NCI-H1092 treated with DMSO at 0.1 percent for 48 hours (cell line): ENCODE measurements at places on chromosomes 16 and 17.

DNA sequence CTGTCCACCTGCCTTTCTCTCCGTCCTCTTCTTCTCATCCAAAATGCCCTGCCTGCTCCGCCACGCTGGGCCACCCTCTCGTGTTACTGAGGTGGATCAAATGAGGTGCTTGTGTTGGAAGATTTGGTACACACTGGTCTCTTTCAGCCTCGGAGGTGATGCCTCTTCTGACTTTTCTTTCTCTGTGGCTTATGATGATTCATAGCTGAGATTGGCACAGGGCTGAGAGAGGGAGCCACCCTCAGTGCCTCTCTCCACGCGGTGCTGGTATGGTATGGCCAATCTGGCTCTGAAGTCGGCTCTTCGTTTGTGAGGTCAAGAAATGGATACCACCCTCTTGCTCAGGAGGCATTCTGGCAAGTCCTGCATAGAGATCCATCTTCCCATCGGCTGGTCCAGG, 82.4 kb downstream of the PLCG2 start:
- DNase-seq = no peak

- DNase-seq = no peak
Measured at GRCh38 chr17:35002876-35003551, 22.7 kb downstream of the LIG3 start.

- no peak for DNase-seq
Measured at GRCh38 chr16:10226141-10226986, 44.1 kb upstream of the GRIN2A start.

DNA sequence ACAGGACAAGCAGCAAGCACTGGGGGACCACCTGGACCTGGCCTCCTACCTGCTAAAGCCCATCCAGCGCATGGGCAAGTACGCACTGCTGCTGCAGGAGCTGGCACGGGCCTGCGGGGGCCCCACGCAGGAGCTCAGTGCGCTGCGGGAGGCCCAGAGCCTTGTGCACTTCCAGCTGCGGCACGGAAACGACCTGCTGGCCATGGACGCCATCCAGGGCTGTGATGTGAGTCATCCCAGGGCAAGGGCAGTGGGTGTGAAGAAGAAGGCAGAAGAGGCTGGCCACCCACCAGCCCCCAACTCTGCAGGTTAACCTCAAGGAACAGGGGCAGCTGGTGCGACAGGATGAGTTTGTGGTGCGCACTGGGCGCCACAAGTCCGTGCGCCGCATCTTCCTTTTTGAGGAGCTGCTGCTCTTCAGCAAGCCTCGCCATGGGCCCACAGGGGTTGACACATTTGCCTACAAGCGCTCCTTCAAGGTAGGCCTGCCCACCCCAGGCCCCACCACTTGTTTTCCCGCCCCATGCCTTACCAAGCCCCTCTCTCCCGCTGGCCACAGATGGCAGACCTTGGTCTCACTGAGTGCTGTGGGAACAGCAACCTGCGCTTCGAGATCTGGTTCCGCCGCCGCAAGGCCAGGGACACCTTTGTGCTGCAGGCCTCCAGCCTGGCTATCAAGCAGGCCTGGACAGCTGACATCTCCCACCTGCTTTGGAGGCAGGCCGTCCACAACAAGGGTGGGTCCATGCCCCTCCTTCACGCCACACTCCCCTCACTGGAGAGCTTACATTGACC, 7.3 kb downstream of the PLEKHG4 start:
- DNase-seq = no peak
